Lung (tissue), 17 donors: ENCODE measurements at places on chromosomes 12 and 14. TPM values are rescaled to one million over a fixed set of nuclear protein-coding genes. Genes with fewer than 3 reads are reported as not detected.

Gene PRPH
- total RNA-seq: 0.67 TPM

Gene TEX52
- total RNA-seq: not detected

Gene INHBC
- total RNA-seq: not detected

Gene SPTB
- 11.5 TPM for total RNA-seq

Gene FGF23
- not detected for total RNA-seq
